ENCODE measurements at places on chromosomes 12 and 14.

GRCh38 chr12:123134826-123135225 is 16.1 kb downstream of the PITPNM2 start:
- no peak for DNase-seq

DNA sequence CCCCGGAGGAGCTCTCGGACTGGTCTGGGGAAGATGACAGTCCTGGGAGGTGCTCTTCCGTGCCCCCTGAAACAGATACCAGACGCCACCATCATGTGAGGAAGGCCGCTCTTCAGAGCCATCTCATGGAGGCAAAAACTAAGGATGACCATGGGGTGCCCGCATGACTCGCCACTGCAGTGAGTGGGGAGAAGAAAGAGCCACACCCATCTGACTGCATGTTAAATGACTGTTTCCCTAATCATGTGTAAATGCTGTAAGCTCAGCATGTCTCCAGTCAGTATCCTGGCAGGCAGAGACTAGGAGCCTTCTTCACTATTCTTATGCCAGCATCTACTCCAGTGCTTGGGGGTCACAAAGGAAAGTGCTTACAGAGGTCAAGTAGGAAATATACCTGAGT is 4.0 kb downstream of the STON2 start:
- no peak for DNase-seq

DNA sequence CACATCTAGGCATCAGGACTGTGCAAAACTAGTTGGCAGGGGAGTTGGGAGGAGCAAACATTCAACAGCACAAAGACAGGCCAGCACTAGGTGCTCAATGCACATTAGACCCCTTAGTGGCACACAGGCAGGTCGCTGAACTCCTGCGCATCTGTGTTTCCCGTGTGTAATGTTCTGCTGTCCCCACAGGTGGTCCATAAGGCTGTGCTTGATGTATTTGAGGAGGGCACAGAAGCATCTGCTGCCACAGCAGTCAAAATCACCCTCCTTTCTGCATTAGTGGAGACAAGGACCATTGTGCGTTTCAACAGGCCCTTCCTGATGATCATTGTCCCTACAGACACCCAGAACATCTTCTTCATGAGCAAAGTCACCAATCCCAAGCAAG is 11.2 kb downstream of the SERPINA3 start:
- DNase-seq, result no peak

- DNase-seq, result no peak
Observed at GRCh38 chr14:44030831-44031383, 476.2 kb downstream of the FSCB start.

- DNase-seq, result no peak
Observed at GRCh38 chr14:55238019-55238680, 33.1 kb upstream of the FBXO34 start.

DNA sequence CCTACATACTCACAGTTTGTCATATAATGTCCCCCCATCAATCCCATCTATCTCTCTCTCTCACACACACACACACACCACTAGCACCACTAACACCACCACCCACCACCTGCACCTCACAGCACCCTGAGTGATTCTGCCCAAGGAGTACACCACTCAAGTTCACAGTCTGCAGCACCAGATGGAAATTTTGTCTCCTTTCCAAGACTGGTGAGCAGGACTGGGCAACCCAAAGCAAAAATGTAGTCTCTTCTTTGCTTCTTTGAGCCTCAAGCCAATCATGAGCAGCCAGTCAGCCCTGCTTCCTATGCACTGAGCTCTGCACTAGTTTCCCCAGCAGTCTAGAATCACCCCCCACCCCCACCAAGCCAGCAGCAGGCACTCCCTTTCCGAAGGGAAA is 15.0 kb upstream of the ARMH4 start:
- no peak for DNase-seq

DNA sequence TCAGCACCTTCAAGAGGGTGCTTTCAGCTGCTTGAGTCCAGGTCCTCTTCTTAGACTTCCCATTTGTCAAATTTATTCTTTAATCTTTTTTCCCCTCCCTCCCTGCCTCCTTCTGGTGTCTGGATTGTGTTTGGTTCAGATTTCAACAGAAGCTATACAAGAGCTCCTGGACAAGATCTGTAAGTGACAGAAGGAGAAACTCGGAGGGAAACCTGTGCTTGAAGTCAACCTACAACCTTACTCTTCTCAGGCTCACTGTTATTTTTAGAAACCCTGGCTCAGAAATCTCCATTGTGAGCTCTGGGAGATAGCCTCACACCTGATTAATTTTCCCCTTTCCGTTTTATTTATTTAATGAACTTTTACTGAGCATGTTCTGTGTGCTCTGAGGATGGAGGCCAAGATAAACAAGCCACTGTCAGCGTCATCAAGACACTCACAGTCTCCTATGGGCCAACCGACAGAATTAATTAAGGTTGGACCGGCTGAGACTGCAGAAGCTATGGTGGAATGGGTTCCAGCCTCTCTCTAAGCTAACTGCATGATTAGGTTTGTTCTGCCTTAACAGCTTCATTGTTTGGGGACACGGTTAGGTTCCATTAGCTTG is 13.5 kb downstream of the PDE1B start:
- DNase-seq, result no peak

- peak; percentile 1 for DNase-seq
Observed at GRCh38 chr14:102046337-102047278, 40.2 kb downstream of the HSP90AA1 start.

DNA sequence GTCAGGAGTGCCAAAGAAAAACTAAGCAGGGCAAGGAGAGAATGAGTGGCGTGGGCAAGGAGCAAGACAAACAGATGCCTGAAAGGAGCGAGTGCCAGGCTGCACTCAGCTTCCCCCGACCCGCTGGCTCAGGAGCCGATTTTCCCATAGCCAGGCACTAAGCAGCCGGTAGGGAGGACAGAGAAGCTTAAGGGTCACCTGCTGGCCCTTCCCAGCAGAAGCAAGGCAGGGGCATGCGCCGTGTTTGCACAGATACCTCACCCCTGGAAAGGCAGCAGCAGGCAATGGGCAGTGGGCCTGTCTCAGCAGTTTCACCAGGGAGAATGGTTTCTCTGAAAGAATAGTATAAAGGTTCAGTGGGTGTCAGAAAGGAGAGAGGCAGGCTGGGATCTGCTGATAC is 104.9 kb upstream of the FKBP4 start:
- DNase-seq, result no peak

DNA sequence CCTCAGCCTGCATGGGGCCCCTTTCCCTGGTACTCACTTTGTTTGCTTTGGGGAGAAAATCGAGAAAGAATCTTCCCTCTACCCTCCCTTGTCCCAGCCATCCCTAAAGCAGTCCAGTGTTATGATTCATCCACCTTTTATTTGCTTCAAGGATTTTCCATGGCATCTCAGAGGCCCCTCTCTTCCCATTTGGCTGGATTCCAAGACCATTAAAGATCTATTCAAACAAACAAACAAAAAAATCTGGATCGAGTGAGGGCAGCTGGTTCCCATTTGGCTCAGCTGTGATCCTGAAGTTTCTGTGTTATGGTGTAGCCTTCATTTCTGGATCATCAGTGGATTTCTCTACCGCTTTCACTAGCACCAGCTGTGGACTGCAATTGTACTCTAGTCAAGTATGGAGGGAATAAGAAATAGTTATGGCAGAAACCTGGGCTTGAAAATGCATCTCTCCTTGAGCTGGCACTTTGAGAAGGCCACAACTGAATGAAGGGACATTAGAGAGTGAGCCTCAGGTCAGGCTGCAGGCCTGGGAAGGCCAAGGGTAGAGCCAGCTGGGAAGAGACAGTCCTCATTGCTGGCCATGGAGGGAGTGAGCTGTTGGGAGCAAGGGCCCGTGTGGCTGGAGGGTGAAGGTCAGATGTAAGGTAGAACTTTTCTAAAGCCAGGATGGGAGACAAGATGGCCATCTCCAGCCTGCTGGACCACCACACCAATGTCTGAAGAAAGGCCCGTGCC is 13.7 kb downstream of the KRT71 start:
- DNase-seq, result no peak

- no peak for DNase-seq
Observed at GRCh38 chr12:79848339-79848738, 86.6 kb downstream of the PPP1R12A start.

GRCh38 chr12:12505544-12506495 is 56.8 kb downstream of the DUSP16 start:
- no peak for DNase-seq

- DNase-seq, result no peak
Observed at GRCh38 chr12:121711361-121712189, 977 bp upstream of the TMEM120B start.

DNA sequence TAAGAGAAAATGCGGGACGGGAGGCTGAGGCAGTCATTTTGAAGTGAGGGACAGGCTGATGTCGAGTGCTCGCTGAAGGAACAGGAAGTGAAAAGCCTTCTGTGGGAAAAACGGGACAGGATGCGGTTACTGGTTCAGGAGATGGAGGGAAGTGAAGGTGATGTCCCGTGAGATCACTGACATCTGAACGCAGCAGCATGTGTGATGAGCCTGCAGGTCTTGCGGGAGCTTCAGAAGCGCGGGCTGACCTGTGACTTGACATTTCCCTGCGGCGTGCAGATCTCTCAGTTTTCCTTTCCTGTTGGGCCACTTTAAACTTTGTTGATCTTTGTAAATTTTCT is 77.8 kb downstream of the DDX51 start:
- no peak for DNase-seq

GRCh38 chr12:120252071-120252906 is 13.2 kb downstream of the PXN start:
- peak; percentile 66 for DNase-seq

DNA sequence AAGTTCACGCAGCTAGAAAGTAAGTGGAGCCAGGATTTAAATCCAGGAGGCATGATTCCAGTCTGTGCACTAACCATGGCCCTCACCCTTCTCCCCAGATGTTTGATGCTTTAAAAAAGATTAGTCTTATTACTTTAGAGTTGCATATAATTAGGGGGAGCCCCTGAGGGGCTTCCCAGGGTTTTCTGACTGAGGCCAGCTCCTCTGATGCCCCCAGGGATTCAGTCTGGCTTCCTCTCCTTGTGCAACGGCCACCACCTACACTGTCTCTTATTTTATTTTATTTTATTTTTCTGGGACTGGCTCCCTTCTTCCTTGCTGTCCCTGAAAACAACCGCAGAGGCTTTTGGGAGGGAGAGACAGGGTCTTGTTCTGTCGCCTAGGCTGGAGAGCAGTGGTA is 22.6 kb downstream of the CLSTN3 start:
- DNase-seq, result no peak

GRCh38 chr14:24399999-24400718 is 1.4 kb downstream of the NYNRIN start:
- no peak for DNase-seq

- no peak for DNase-seq
Observed at GRCh38 chr14:53652068-53652467, 304.6 kb downstream of the BMP4 start.

- DNase-seq, result no peak
Observed at GRCh38 chr14:60353420-60353819, 104.4 kb downstream of the PPM1A start.

DNA sequence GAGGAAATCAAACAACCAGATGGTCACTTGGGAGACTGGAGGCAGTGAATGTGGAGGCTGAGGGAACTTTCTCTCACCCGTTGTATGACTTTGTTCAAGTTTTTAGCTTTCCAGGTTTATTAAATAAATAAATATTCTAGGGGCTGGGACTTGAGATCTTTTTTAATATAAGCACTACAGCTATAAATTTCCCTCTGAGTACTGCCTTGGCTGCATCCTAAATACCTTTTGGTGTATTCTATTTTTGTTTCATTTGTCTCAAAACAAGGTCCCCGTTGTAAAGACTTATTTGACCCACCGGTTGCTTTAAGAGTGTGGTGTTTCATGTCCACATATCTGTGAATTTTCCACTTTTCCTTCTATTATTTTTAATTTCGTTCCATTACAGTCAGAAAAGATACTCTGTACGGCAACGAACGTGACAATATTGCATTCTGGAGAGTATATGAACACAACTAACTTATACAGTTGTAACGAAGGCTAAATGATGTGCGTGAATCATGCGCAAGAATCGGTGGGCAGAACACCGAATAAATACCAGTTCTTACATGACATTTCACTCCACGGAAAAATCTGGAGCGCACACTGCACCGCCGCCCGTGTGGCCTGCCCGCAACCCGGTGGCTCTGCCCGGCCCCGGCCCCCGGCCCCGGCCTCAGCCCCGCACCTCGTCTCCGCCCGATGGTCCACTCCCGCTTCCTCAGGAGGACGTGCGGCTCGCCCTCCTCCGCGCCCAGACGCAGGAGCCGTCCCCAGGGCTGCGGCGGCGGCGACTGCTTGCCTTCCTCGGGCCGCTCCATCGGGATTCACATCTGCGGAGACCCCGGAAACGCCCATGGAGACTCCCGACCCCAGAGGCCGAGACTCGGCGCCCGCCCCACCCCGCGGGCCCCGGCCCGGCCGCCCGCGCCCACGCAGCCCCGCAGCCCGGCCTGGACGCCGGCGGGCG is 602 bp downstream of the CHFR start:
- DNase-seq, result no peak

DNA sequence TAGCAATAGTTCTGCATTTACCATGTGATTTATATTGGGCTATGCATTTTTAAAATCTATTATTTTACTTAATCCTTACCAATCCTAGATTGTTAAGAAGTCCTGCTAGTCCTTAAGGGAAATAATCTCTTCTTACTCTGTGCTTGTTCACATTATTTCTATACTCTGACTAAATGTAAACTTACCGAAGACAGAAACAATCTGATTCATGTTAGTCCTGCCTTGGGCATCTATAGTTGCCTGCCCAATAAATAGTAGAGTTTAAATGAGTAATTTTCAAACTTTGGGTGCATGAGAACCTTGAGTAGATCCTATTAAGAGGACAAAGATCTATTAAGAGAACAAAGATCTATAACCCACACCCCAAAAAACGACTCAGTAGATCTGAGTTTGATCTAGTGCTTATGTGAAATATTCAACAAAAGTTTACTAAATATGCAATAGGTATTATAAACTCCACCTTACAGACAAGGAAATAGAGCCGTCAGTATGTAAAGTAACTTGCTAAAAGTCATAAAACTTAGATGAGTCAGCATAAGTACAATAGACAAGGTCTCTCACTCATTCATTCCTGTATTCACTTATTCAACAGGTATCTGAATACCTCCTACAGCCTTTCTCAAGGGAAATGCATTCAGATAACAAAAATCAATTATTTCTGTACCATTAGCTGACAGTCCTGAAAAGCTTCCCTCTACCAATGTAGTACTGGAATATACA is 127.6 kb downstream of the PAWR start:
- no peak for DNase-seq

DNA sequence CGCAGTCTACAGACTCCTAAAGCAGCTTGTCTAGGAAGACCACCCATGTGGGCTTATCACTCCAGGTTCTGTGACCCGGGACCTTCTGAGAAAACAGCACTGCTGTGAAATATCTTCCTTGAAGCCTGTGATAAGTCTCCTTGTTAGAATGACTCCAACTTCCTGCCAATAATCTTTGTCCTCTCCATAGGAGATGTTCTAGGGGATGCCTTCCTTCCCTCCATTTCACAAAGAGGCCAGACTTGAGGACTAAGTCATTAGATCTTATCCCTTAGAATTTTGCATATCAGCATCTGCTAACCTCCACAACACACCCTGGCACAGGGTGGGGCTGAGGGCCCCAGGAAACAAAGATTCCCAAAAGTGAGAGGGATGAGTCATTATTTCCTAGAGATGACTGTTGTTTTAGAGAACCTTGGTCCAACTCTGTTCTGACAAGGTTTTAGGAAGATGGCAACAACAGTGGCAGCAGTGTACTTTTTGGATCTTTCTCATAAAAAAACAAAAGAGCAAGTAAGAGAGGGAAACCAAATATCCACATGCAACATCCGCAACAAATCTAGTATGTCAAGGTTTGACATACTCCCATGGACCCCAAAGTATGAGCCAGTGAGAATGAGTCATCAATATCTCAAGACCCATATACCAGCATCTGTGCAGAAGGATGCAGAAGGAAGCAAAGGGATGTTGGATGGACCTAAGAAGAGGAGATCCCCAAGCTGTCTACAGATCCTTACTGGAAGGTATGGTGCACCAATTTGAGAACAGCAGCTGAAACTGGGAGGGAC is 6.0 kb downstream of the LTB4R start:
- no peak for DNase-seq
